ENCODE measurements at places on chromosomes 2 and 18.

DNA sequence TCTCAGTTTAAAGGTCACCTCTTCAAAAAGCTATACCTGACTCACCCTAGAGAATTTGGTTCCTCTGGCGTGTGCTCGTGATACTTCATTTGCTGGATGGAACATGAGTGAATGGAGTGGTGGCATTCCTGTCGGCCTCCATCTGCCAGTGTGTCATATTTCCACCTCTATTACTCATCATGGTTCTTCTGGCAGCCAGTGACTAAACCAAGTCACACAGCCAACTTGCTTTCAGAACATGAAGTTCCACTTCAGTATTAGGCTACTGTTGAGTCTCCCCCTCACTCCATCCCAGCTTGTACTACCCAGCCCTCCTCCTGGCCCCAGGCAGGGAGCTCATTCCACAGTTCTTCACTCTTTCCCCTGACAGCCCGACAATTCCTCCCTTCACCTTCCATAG is 169.8 kb downstream of the MREG start:
- no peak for DNase-seq

GRCh38 chr18:5058768-5059695 is 138.0 kb downstream of the AKAIN1 start:
- peak; percentile 44 for DNase-seq

GRCh38 chr2:160651416-160652200 is 158.0 kb upstream of the RBMS1 start:
- DNase-seq = no peak

DNA sequence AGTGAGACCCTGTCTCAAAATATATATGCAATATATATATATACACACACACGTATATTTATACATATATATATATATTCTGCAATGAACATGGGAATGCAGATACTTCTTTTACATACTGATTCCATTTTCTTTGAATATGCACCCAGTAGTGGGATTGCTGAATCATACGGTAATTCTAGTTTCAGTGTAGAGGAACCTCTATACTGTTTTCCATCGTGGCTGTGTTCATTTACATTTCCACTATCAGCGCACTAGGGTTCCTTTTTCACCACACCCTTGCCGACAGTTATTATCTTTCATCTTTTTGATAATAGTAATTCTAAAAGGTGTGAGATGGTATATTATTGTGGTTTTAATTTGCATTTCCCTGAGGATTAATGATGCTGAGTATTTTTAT is 52.3 kb upstream of the SLC39A10 start:
- no peak for DNase-seq

DNA sequence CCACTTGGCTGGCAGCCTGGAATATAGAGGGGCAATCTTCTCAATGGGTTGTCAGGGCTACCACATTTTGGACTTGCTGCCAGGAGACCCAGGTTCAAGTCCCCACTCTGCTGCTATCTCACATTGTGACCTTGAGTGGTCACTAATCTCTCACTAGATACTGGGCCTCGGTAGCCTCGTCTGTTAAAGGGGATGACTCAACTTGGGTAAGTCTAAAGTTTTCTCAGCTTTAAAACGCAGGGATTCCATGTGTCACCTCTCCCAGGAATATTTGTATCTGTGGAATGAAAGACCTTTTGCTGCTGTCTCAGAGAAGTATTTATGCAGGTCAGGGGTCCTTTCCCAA is 86.3 kb downstream of the SEMA4F start:
- no peak for DNase-seq

DNA sequence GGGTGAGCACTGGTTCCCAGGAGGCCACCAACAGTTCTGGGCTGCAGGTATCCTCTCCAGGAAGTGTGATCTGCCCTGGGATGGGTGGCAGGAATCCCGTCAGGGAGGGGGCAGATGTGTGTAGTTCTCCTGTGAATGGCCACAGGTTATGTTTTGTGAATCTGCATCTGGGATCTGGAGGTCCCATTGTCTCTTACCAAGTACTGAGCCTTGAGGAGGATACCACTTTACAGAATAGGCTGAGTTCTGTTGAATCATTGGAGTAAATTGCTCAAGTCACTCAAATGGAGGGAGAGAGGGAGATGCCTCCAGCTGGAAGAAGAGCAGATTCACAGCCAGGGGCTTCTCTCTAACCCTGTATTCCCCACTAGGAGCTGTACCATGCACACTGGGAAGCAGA is 168.2 kb downstream of the ANKRD30B start:
- DNase-seq = no peak

DNA sequence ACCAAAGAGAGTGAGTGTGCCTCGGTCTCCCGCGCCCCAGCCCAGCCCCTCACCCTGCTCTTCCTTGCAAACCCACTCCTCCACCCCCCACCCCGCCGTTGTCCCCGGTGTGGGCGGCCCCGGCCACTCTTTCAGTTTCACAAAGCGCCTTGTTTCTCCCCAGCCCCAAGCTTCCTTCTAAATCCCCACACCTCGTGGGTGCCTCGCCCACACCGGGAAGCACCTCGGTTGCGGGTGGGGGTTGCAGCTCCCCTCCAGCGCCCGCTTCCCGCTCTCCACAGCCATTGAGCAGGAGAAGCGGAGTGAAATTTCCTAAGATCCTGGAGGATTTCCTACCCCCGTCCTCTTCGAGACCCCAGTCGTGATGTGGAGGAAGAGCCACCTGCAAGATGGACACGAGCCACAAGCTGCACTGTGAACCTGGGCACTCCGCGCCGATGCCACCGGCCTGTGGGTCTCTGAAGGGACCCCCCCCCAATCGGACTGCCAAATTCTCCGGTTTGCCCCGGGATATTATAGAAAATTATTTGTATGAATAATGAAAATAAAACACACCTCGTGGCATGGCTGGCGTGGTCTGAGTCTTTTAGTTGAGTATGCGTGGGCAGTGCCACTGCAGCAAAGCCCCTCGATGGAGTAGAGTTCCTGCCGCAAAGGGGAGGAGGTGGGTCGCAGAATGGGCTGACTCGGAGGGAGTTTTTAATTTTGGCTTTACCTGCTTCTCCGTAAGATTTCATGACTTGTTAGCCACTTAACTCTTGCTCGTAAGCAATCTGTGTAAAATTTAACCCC is 848 bp downstream of the TMSB10 start:
- peak; percentile 78 for DNase-seq

DNA sequence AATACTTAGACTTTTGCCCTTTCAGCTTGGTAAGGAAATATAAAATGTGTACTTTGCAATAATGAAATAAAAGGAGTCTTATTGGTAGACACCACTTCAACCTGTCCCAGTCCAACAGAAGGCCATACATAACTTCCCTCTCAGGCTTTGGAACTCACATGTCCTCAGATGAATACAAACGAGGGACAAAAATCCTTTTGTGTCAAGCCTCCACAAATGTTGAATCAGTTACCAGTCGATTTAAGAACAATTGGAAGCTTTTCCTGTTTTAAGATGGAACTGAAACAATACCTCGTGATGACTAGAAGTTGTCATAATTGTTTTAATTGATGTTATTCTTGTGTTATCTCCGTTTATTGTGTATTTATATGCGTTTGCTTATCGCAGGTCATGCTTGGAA is 385.1 kb upstream of the POU3F3 start:
- DNase-seq = no peak

GRCh38 chr2:7497178-7497577 is 580.0 kb downstream of the RNF144A start:
- DNase-seq = no peak

GRCh38 chr2:238379096-238379810 is 47.5 kb upstream of the ASB1 start:
- peak; percentile 49 for DNase-seq

- DNase-seq = no peak
Observed at GRCh38 chr2:234099266-234099665, 48.8 kb downstream of the SPP2 start.

- DNase-seq = no peak
Observed at GRCh38 chr18:23210526-23210925, 75.2 kb downstream of the CABLES1 start.
